ENCODE measurements at places on chromosomes 13 and 19.

DNA sequence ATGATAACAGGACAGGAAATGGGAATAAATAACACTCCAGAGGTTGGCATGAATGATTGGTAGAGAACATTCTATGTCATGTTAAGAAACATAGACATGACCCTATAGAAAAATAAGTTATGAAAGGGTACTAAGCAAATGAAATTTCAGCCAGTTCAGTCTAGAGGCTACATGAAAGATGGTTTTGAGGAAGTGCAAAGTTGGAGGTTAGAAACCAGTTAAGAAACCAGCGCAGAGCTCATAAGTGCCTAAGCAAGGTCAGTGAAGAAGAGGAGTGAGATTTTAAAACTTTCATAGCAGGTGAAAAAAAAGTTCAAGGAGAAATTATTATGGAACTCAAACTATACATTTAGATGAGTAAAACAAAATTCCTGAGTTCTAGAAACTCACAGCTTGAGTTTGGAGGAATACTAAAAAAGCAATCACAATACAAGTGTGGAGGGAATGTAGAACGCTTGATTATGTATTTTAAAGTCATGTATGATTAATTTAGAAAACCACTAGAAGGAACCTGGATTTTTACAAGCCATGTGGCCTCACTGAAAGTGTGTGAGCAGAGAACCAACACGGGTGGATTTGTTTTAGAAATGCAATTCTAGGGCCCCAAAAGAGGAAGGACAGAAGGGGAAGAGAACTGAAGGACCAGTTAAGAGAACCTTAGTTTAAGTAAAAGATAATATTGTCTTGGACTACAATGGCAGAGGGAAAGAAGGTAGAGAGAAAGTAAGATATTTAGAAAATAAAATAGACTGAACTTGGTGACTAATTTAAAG, 162.4 kb downstream of the PCDH20 start:
- DNase-seq = no peak

DNA sequence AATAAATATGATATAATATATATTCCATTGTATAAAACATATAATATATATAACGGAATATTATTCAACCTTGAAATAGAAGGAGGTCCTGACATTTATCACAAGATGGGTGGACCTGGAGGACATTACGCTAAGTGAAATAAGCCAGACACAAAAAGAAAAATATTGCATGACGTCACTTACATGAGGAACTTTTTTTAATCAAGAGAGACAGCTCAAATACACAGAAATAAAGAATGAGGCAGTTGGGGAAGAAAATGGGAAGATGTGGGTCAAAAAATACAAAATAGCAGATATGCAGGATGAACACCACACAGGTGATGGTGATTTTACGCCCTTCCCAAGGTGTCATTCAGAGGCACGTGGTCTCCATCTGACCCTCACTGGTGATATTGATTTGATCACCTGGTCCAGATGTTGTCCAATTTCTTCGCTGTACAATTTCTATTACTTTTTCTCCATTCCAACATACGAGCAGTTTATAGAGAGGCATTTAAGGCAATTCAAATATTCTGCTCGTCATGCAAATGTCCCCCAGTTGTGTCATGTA, 513 bp upstream of the ZNF317 start:
- no peak for DNase-seq

DNA sequence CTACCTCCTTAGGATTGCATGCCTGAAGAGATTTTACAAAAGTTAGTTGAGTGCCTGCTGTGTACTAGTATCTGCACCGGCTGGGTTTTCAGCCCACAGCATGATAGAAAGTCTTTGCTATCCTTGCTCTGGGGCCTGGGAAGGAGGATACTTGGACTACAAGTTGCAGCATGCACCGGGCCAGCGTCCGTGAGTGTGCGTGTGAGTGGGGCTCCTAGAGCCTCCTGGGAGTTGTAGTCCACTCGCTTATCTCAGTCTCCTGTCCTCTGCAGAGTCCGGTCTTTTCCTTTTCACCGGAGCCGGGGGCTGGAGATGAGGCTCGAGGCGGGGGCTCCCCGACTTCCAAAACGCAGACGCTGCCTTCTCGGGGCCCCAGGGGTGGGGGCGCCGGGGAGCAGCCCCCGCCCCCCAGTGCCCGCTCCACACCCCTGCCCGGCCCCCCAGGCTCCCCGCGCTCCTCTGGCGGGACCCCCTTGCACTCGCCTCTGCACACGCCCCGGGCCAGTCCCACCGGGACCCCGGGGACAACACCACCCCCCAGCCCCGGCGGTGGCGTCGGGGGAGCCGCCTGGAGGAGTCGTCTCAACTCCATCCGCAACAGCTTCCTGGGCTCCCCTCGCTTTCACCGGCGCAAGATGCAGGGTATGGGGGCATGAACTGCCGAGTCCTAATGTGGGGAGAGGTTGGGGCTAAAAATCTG, 20.6 kb downstream of the BRSK1 start:
- DNase-seq = no peak

DNA sequence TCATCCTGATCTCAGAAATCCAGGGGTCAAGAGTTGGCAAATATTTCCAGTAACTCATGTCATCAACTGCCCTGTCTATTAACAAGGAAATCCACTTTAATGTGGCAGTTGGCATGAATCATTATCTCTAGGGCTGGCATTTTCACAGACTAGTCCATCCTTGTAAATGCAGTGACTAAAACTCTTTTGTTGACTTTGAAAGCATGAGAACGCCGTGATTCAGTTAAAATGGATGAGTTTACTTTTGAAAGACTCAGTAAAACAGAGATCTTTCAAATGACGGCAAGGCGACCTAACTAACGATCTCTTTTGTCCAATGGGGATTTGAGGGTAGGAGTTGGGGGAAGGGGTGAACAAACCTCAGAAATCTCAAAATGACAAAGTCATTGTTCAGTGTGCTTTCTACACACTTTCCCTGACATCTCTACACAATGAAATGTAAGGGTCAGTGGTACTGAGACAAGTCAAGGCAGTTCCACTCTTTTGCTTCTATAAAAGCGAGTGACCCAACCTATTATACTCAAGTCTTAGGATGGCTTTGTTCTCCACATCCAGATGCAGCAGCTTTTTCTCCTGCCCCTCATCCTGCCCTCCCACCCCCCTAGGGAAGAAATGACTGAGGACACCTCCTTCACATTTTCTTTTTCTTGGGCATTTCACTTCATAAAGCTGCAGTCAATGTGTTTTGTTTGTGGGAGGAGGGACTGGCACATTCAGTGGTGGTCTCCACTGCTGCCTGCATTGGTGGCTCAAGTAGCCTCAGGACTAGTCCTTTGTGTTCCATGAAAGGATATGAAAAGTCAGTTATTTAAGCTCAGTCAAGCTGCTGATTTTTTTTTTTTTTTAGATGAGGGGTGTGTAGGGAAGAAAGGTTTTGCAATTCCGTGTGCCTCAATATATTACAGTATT, 200.5 kb downstream of the ABCC4 start:
- no peak for DNase-seq

DNA sequence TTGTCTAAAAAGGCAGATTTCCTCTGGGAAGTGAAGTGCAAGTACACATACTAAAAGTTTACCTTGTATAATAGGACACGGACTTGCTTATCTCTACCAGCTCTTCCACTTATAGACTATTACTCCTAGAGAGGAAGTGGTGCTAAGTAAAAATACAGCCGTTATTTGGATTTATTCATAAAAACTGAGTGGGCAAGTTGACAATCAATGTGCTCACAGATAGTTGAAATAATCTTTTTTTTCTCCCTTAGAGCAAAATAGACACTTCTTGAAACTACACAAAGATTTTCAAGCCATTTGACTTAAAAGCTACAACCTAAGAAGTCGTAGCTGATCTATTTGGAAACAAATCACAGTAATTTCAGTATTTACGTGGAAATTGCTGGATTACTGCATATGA, 2584.7 kb upstream of the PCDH20 start:
- no peak for DNase-seq

GRCh38 chr13:100436099-100436498, 152.5 kb downstream of the GGACT start:
- no peak for DNase-seq

DNA sequence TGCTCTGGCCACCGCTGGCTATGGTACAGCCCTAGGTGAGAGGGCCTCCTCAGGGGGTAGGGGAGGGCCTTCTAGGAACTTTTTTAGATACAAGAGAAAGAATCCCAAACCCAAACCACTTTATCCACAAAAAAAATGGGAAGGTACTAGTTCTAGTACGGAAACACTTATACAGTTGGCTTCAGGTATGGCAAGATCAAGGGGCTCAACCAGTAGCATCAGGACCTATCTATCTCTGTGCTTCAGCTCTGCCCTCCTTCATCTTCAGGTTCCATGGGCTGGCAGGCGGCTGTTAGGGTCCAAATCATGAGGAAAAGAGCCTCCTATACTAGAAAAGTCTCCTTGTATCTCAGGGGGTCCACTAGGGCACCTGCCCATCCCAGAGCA, 1.8 kb downstream of the MRI1 start:
- DNase-seq = no peak

GRCh38 chr13:104442536-104442935, 1376.3 kb upstream of the SLC10A2 start:
- no peak for DNase-seq

- no peak for DNase-seq
Observed at GRCh38 chr13:78121459-78122348, 203.1 kb upstream of the EDNRB start.

- DNase-seq = no peak
Observed at GRCh38 chr13:112220296-112220875, 153.4 kb downstream of the SOX1 start.

GRCh38 chr19:8110931-8111330, 38.5 kb downstream of the FBN3 start:
- no peak for DNase-seq

GRCh38 chr13:79463604-79464003, 17.4 kb upstream of the NDFIP2 start:
- no peak for DNase-seq

DNA sequence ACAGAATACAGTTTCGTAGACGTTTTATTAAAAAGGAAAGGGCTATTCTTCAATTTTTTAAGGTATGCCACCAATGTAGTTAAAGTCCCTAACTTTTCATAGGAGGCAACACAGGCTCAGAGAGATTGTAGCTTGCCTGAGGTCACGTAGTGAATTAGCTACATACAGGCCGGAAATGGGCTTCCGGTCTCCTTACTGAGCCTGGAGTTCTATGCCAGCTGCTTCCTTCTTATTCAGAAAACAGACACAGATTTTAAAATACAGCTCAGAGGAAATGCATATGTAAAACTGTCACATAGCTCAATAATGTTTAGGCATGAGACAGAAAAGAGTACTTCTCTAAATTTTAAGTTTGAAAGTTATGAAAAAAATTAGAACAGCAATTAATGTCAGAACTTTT, 85.4 kb upstream of the TUBA3C start:
- no peak for DNase-seq

DNA sequence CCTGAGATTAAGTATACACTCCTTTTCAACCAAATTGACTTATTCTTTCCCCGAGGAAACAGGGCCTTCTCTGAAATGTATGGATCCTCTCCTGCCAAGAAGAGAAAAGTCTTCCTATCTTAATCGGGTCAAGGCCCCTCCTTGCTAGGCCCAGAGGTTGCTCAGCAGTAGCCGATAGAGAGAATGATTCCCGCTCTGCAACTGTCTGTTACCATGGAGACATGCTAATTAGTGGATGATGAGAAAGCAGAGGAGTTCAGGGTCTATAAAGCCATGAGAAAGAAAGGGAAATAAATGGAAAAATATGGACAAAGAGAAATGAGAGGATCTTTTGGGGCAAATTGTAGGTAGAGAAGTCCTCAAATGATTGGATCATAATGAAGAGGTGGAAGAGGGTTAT, 103.5 kb downstream of the POU4F1 start:
- DNase-seq = no peak

DNA sequence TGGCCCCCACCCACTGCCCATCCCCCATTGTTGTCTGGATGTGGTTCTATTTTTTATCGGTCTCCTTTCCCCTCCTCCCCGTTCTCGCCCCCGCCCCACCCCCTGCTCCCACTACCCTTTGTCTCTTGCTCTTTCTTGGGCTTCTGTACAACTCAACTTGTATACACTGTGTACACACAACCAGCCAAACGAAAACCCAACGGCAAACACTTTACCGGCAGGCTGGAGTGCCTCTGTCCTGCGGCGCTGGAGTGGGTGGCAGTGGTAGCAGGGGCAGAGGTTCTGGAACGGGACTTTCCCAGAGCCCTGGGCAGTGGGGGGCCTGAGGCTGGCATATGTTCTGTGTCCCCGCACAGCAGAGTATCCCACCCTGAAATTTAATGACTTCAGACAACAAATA, 13.7 kb downstream of the RRAS start:
- no peak for DNase-seq

- DNase-seq = no peak
Observed at GRCh38 chr19:43524922-43525835, 1.8 kb downstream of the ETHE1 start.

DNA sequence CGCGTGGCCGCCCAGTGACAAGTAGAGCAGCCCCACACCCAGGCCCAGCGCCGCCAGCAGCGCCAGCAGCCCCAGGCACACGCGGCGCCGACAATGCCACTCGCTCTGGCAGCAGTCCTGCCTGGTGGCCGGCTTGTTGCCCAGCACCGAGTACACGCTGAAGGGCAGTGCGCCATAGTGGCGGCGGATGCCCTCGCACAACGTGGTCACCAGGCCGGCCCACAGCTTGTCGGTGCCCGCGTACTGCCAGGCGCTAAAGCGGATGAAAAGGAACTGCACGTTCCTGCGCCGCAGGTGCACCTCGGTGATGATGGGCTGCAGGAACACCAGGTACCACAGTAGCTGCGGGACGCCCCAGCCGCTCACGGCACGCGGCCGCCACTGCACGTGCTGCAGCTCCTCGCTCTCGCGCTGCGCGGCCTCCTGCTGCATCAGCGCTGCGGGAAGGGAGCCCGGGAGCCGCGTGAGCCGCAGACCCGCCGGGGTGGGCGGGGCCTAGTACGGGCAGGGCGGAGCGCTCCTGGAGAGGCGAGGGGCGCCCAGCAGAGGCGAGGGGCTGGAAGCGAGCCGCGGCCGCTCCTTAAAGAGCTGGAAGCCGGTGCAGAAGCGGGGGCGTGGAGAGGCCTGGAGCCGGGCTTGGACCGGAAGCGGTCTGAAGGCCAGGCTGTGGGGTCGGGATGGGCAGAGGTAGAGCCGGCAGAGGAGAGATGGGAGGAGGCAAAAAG, 7.3 kb downstream of the NKPD1 start:
- DNase-seq = no peak

- no peak for DNase-seq
Observed at GRCh38 chr19:18239303-18239702, 13.1 kb upstream of the PDE4C start.

DNA sequence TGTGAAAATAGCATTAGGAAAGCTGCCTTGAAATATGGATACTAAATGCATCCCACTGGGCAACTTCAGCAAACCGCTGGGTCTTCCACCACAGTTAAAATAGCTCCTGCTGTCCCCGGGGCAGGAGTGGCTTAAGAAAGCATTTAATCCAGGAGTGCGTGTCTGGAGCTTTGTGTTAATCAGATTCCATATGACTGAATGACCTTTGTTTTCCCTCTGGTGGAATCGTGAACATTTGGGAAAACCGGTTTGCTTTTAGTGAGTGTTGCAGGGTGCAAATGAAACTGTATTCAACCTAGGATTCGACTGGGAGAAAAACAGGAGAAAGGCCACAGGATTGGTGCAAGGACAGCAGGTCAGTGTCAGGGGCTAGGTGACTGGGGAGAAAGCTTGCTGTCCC, 237.6 kb upstream of the MAB21L1 start:
- DNase-seq = no peak
